LHCN-M2 (cell line): ENCODE measurements at places on chromosomes 16 and 17. TPM values are rescaled to one million over a fixed set of nuclear protein-coding genes. Genes with fewer than 3 reads are reported as not detected.

PABPN1L gene
- total RNA-seq: not detected in 2 replicates

TMC5 gene
- total RNA-seq: not detected in 2 replicates

C17orf107 gene
- total RNA-seq: under 0.01 and 0.06 TPM in 2 replicates

CORO1A gene
- 5.0 and 6.7 TPM in 2 replicates for total RNA-seq

TNP2 gene
- not detected in 2 replicates for total RNA-seq

SNX20 gene
- not detected in 2 replicates for total RNA-seq

CSH1 gene
- total RNA-seq: not detected in 2 replicates

KRTAP3-2 gene
- total RNA-seq: not detected in 2 replicates

RUNDC3A gene
- 0.32 TPM in 1 of 2 replicates, not detected in the other for total RNA-seq

TERB1 gene
- total RNA-seq: not detected in 2 replicates

SDR42E1 gene
- total RNA-seq: 0.38 and 0.80 TPM in 2 replicates

NOXO1 gene
- total RNA-seq: 0.23 and 1.3 TPM in 2 replicates

ITPRIPL2 gene
- 37.9 and 42.3 TPM in 2 replicates for total RNA-seq

BLTP2 gene
- total RNA-seq: 119 and 139 TPM in 2 replicates

UNC45B gene
- total RNA-seq: 0.17 TPM in 1 of 2 replicates, not detected in the other

ODAD4 gene
- 0.19 and 0.86 TPM in 2 replicates for total RNA-seq

NSMCE1 gene
- 50.1 and 62.7 TPM in 2 replicates for total RNA-seq

OR1D5 gene
- not detected in 2 replicates for total RNA-seq

KRT17 gene
- total RNA-seq: 6.9 and 11.0 TPM in 2 replicates

ACSM2B gene
- not detected in 2 replicates for total RNA-seq

ZPBP2 gene
- not detected in 2 replicates for total RNA-seq

TUBD1 gene
- total RNA-seq: 1.3 and 4.8 TPM in 2 replicates

CTF1 gene
- 2.5 and 4.1 TPM in 2 replicates for total RNA-seq

KRT31 gene
- total RNA-seq: not detected in 2 replicates

SPATA22 gene
- total RNA-seq: not detected in 2 replicates

TMUB2 gene
- 28.3 and 31.1 TPM in 2 replicates for total RNA-seq

RPL26 gene
- 2,622 and 3,054 TPM in 2 replicates for total RNA-seq

KRT39 gene
- total RNA-seq: not detected in 2 replicates

SKAP1 gene
- total RNA-seq: 0.17 TPM in 1 of 2 replicates, not detected in the other

UMOD gene
- not detected in 2 replicates for total RNA-seq

ADGRG3 gene
- not detected in 2 replicates for total RNA-seq

ASPHD1 gene
- 5.0 and 8.9 TPM in 2 replicates for total RNA-seq

PIPOX gene
- 0.38 and 1.7 TPM in 2 replicates for total RNA-seq

ERAL1 gene
- total RNA-seq: 41.3 and 49.2 TPM in 2 replicates

SLC9A5 gene
- 0.98 and 1.3 TPM in 2 replicates for total RNA-seq

CHMP1A gene
- 97.0 and 107 TPM in 2 replicates for total RNA-seq

TAC4 gene
- total RNA-seq: not detected in 2 replicates

TBC1D3H gene
- total RNA-seq: not detected in 2 replicates

TP53TG3 gene
- total RNA-seq: 1.1 TPM in 1 of 2 replicates, not detected in the other

MMP2 gene
- total RNA-seq: 349 and 405 TPM in 2 replicates

IL21R gene
- 5.6 and 10.8 TPM in 2 replicates for total RNA-seq

TP53TG3B gene
- not detected in 2 replicates for total RNA-seq

LITAFD gene
- not detected in 2 replicates for total RNA-seq

WFDC1 gene
- not detected in 2 replicates for total RNA-seq

GP1BA gene
- total RNA-seq: not detected in 2 replicates

HSD11B2 gene
- 0.17 and 0.58 TPM in 2 replicates for total RNA-seq

CD300A gene
- total RNA-seq: not detected in 2 replicates

PDE6G gene
- not detected in 2 replicates for total RNA-seq

EXOC3L1 gene
- total RNA-seq: 5.1 and 10.3 TPM in 2 replicates

EPN3 gene
- 0.11 TPM in 1 of 2 replicates, not detected in the other for total RNA-seq
